Activated CD4-positive, alpha-beta T cell treated with anti-CD3 and anti-CD28 coated beads, Interleukin-2, amount 50 U/mL, for 48 hours (primary cell): ENCODE measurements at places on chromosomes 7 and 10.
A peak's percentile ranks its signal among the peaks of the same experiment; 100 is the strongest.

- no peak for DNase-seq
These were observed 393.7 kb downstream of the GPAM start for GRCh38 chr10:111789821-111790220.

DNA sequence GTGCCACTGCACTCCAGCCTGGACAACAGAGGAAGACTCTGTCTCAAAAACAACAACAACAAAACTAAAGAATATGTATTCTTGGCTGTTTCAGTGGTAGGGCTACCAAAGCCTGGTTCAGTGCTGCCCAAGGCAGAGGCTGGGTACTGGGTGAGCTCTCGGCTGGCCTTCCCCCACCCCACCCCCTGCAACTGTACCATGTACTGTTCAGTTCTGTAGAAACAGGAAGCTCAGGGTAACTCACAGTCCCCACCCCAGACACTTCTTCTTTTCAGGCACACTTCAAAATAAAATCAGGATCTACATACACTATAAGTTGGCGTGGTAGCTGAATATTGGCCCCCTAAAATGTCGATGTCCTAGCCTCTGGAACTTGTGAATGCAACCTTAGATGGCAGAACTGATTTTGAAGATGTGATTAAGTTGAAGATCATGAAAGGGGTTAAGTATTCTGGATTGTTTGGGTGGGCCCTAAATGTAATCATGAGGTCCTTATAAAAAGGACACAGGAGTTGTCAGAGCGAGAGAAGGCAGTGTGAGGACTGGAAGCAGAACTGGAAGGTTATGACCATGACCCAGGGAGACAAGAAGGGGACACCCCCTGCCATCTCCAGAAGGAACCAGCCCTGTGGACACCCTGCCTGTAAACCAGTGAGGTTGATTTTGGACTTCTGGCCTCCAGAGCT is 31.2 kb downstream of the TBXAS1 start:
- DNase-seq: no peak

DNA sequence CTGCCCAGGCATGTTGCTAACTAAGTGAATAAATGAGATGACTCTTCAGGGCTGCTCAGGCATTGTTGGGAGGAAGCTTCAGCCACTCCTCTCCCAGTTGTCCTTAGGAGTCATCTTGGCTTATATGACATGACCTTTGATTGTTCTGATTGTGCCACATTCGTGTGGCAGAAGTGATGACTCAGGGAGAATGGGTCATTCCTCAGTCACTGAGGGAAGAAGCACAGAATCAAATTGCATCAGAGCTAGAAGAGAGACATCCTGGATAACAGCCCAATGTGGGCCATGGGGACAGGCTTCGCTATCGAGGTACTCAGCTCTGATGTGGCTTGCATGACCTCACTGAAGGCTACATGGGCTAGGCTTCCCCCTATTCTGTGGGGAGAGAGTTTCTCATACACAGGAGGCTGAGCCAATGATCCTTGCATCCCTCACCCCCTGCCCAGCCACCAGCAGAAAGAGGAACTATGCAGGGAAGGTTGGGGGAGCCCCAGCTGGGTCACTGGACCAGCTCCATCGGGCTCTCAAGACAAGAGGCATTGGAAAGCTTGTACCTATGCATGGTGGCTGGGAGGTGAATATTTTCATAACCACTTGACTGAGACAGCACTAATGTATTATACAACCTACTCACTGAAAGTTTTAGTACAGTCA is 6.0 kb upstream of the HMX3 start:
- DNase-seq: no peak

- no peak for DNase-seq
These were observed 19.8 kb downstream of the MDFIC start for GRCh38 chr7:114941692-114942091.

DNA sequence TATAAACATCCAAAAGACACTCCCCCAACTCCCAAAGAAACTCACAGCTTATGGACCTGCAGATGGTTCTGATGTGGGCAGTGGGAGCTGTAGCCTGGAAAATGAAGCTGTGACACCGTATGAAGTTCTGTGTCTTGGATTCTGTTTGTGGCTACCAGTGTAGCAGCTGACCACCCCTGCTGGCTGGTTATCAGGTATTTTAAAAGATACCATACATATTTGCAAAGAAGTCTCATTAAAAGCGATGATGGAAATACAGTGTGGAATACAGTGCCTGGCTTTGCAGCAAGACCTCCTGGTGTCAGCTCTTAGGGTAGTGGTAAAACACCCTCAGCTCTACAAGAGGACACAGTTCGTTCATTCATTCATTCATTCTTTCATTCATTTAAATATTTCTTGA is 194.3 kb upstream of the PRKCQ start:
- DNase-seq: no peak

- no peak for DNase-seq
These were observed 195.9 kb upstream of the LYZL2 start for GRCh38 chr10:30825495-30825894.

GRCh38 chr10:46050941-46051623 is 5.0 kb upstream of the MSMB start:
- no peak for DNase-seq

DNA sequence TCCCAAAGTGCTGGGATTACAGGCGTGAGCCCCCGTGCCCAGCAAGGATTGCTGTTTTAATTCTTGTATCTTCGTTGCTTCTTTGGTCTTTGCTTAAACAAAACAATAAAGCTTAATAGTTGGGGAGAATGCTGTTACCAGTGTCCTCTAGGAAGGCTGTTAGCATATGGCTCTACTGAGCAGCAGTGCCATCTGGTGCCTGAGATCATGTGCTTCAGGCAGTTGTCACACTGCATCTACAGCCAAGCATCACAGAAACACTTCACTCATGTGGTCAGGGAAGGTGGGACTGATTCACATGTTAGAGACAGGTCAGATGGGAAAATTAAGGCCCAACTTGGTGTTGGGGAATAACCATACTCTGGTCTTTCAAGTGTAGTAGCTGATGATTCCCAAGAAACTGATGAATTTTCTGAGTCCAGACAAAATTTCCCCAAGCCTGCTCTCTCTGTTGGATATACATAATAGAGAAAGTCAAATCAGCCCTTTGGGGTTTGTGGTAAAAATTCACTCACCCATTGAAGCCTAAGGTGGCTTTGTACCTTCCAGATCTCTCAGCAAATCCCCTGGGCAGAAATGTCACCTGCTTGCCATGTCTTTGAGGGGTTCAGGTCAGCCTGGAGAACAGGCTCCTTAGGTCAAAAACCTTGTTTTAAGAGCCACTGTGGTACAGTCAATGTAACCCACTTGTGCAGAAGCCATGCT is 28.4 kb downstream of the UBE2D4 start:
- DNase-seq: peak; percentile 18

DNA sequence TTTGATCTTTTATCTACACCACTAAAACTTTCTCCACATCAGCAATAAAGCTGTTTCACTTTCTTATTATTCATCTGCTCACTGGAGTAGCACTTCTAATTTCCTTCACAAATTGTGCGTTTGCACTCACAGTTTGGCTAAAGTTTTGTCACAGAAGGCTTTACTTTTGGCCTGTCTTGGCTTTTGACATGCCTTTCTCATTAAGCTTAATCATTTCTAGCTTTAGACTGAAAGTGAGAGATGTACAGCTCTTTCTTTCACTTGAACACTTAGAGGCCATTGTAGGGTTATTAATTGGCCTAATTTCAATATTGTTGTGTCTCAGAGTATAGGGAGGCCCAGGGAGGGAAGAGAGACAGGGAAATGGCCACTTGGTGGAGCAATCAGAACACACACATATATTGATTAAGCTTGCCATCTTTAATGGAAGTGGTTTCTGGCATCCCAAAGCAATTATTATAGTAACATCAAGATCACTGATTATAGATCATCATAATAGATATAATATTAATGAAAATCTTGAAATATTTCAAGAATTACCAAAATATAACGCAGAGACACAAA is 512.5 kb downstream of the ETV1 start:
- no peak for DNase-seq

GRCh38 chr10:58672845-58673244 is 160.2 kb downstream of the BICC1 start:
- DNase-seq: no peak
